ENCODE measurements at places on chromosomes 1 and 21.

- DNase-seq, result no peak
Observed at GRCh38 chr1:36401602-36402503, 4.1 kb upstream of the LSM10 start.

DNA sequence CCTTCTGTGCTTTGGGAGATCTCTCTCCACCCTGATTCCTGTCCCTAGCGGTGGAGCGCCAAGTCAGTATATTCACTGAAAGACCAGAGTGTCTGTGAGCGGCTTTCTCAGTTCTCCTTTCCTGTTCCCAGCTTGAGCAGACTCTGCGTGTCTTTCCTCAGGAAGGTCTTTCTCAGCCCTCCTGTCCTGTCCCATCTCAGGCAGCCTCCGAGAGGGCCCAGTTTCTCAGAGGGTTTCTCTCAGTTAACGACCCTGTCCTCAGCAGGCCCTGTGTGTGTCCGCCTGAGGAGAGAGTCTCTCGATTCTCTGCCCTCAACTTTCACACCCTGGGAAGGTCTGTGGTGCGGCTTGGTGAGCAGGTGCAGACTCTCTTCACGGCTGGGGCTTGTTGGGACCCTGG lies 34.0 kb upstream of the CHIT1 start:
- DNase-seq, result no peak

- no peak for DNase-seq
Observed at GRCh38 chr1:202365092-202365815, 16.8 kb downstream of the PPP1R12B start.

GRCh38 chr1:234929369-234929768 lies 199.3 kb downstream of the TOMM20 start:
- no peak for DNase-seq

DNA sequence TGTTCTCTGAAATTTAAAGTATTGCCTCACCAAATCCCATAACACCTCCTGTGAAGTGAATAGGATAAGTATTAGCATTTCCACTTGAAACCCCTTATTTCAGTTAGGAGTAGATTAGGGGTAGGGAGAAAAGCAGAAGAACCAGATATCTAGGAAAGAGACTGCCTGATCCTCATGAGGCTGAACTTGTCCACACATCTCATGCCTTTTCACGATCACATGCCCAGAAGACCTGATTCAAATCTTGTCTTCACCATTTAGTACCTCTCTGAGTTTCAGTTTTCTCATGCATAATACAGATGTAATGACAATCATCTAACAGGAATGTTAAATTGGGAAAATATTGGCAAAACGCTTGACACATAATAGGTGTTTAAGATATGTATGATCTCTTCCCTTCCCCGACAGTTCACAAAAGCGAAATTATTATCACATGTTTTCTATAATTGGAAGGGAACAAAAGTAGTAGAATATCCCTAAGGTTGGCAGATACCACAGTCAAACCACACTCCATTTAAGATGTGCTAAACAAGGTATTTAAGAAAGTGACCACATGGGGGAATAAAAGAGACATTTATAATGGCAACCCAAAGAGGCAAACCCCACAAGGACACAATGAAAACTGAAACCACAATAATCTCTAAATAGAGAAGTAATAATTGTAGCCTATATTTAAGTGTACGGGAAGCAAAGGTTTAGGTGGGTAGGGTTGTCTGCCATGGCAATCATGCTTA lies 25.2 kb downstream of the GFI1 start:
- DNase-seq, result peak; percentile 18

- peak; percentile 25 for DNase-seq
Observed at GRCh38 chr1:91583326-91583755, 82.7 kb downstream of the CDC7 start.

GRCh38 chr1:58573705-58574591 lies 3.1 kb downstream of the TACSTD2 start:
- peak; percentile 52 for DNase-seq

GRCh38 chr21:36549470-36549869 lies 69.5 kb upstream of the CLDN14 start:
- no peak for DNase-seq

DNA sequence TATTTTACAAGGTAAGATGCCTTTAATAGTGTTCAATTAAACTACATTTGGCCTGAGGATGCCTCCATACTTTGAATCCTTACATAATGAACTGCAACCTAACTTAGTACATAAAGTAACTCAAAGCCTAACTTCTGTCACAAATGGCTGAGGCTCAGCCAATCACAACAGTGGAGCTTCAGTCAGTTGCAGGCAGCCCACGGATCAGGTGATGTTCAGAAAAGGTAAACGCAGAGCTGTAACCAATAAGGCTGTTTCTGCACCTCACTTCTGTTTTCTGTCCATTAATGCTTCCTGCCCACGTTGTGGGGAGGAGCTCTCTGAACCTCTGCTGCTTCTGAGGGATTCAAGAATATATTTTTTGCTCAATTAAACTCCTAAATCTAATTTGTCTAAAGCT lies 94.8 kb upstream of the KIAA0040 start:
- peak; percentile 22 for DNase-seq

DNA sequence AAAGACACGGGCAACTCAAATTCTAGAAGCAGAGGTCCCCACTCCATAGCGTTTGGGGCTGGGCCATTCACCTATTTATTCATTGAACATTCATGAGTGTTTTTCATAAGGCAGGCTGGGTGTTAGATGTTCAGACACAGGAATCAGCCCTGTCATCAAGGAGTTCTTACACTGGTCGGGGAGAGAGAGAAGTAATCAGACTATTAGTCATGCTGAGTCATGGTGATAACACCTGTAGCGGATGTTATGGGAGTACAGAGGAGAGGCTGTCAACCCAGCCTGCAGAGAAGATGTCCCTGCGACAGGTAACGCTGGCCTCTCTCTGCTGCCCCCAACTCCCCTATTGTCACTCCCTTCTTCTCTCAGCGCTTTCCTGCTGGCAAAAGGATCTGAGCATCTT lies 17.2 kb downstream of the LY9 start:
- no peak for DNase-seq
